ENCODE measurements at places on chromosomes 4 and X. TPM values are rescaled to one million over a fixed set of nuclear protein-coding genes. Genes with fewer than 3 reads are reported as not detected.

The AREG gene
- 0.32 TPM for total RNA-seq

The KLKB1 gene
- total RNA-seq = not detected

The AFF2 gene
- not detected for total RNA-seq

The MAGEA8 gene
- total RNA-seq = not detected

The LDOC1 gene
- total RNA-seq = 3.6 TPM

The MAGEB16 gene
- not detected for total RNA-seq

The GLRA3 gene
- total RNA-seq = not detected

The TBX22 gene
- total RNA-seq = not detected

The CCDC160 gene
- total RNA-seq = not detected

The MAGEA10 gene
- total RNA-seq = not detected

The CT47B1 gene
- not detected for total RNA-seq

The SYP gene
- total RNA-seq = 0.15 TPM

The FMR1NB gene
- total RNA-seq = not detected

The TSPYL2 gene
- total RNA-seq = 6.2 TPM
